ENCODE measurements at places on chromosomes 13 and 19. TPM values are rescaled to one million over a fixed set of nuclear protein-coding genes. Genes with fewer than 3 reads are reported as not detected.

DNA sequence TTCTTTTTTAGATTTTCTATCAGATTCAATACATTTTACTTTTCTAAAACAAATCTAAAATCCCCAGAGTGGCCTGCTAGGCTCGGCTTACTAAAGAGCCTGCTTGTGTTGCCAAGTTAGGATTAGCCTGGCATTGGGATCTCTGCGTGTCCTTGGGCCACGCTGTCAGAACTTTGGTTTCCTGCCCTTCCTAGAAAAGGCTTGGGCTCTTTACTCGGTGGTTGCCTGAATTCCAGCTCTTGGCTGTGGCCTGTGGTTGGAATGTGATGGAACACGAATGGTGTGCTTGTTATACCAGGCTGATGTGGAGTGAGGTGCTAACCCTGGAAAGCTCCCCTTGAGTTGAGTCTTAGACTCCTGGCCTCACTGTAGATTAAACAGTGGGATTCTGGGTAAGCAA is 8.5 kb downstream of the SPATA13 start:
- H3K4me1 ChIP-seq = peaks cover 22% of the 10 kb centered on the region
- no peak overlapping the region for H3K4me3 ChIP-seq
- DNase-seq = peak; percentile 50

GRCh38 chr19:19256072-19256969 is 16.8 kb downstream of the TM6SF2 start:
- H3K27me3 ChIP-seq = peaks cover 5% of the 10 kb centered on the region
- H3K4me3 ChIP-seq = no peak overlapping the region
- H3K4me1 ChIP-seq = peaks cover 28% of the 10 kb centered on the region
- peaks cover 27% of the 10 kb centered on the region for H3K36me3 ChIP-seq
- no peak overlapping the region for H3K27ac ChIP-seq

- no peaks in the 10 kb centered on the region for H3K36me3 ChIP-seq
- H3K4me1 ChIP-seq = no peaks in the 10 kb centered on the region
- no peak overlapping the region for H3K27ac ChIP-seq
- no peaks in the 10 kb centered on the region for H3K27me3 ChIP-seq
Observed at GRCh38 chr13:39577838-39578491, 25.0 kb downstream of the LHFPL6 start.

GRCh38 chr13:58994077-58994476 is 1169.7 kb downstream of the DIAPH3 start:
- no peak overlapping the region for H3K27ac ChIP-seq
- no peaks in the 10 kb centered on the region for H3K4me1 ChIP-seq
- H3K36me3 ChIP-seq = no peaks in the 10 kb centered on the region
- no peak for DNase-seq

- H3K4me3 ChIP-seq = no peak overlapping the region
- H3K27ac ChIP-seq = no peak overlapping the region
- peaks cover 5% of the 10 kb centered on the region for H3K36me3 ChIP-seq
- peaks cover 22% of the 10 kb centered on the region for H3K4me1 ChIP-seq
- no peaks in the 10 kb centered on the region for H3K27me3 ChIP-seq
Observed at GRCh38 chr19:10742476-10742875, 24.6 kb downstream of the DNM2 start.

DNA sequence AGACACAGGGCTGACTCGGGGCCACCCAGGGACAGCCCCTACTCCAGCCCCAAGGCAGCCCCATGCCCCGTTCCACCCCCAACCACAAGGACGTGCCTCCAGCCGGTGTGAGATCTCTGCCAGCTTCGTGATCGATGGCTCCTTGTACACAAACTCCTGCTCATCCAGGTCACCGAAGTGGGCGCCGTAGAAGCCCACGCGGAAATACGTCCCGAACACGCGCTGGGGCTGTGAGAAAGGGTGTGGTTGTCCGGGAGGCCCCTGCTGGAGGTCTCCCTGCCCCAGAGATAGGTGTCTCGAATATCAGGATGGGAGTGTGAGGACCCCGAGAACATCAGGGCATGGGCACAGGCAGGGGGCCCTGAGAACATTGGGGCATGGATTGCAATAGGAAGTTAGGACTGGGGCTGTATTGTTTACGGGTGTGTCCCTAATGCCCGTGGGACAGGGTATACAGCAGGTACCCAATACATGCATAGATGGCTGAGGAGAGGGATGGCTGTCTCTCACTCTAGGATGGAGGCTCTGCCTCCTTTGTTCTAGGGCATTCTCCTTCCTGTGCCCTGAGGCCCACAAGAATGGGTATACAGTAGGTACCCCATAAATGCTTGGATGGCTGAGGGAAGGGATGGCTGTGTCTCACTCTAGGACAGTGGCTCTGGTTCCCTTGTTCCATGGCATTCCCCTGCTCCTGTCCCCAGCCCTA is 5.3 kb upstream of the KANK2 start:
- H3K4me1 ChIP-seq = peaks cover 19% of the 10 kb centered on the region
- no peaks in the 10 kb centered on the region for H3K27me3 ChIP-seq
- H3K4me3 ChIP-seq = no peak overlapping the region
- peaks cover 28% of the 10 kb centered on the region for H3K36me3 ChIP-seq
- no peak for DNase-seq

GRCh38 chr13:100673376-100673712 is 1.3 kb downstream of the TMTC4 start:
- peak overlapping the region; percentile 61 for H3K27ac ChIP-seq
- H3K4me1 ChIP-seq = peaks cover 35% of the 10 kb centered on the region
- peaks cover 7% of the 10 kb centered on the region for H3K27me3 ChIP-seq

GRCh38 chr19:44974857-44975256 is 19.7 kb downstream of the CLPTM1 start:
- H3K27ac ChIP-seq = no peak overlapping the region
- no peaks in the 10 kb centered on the region for H3K4me1 ChIP-seq
- H3K36me3 ChIP-seq = peaks cover 83% of the 10 kb centered on the region

- DNase-seq = no peak
- peaks cover 24% of the 10 kb centered on the region for H3K4me1 ChIP-seq
- H3K27me3 ChIP-seq = no peaks in the 10 kb centered on the region
- no peak overlapping the region for H3K27ac ChIP-seq
- H3K4me3 ChIP-seq = no peak overlapping the region
Observed at GRCh38 chr13:30787738-30788525, 52.6 kb downstream of the ALOX5AP start.

GRCh38 chr19:54209058-54209810 is 8.6 kb downstream of the RPS9 start:
- no peak for DNase-seq
- H3K27ac ChIP-seq = peak overlapping the region; percentile 71
- H3K27me3 ChIP-seq = no peaks in the 10 kb centered on the region

GRCh38 chr13:32731576-32731975 is 145.3 kb downstream of the PDS5B start:
- H3K4me3 ChIP-seq = no peak overlapping the region
- no peaks in the 10 kb centered on the region for H3K36me3 ChIP-seq
- no peak for DNase-seq
- no peaks in the 10 kb centered on the region for H3K27me3 ChIP-seq

- H3K4me1 ChIP-seq = peaks cover 6% of the 10 kb centered on the region
- H3K36me3 ChIP-seq = peaks cover 48% of the 10 kb centered on the region
- H3K27ac ChIP-seq = no peak overlapping the region
- no peaks in the 10 kb centered on the region for H3K27me3 ChIP-seq
- no peak overlapping the region for H3K4me3 ChIP-seq
Observed at GRCh38 chr19:17145546-17146497, 69.3 kb upstream of the USE1 start.

DNA sequence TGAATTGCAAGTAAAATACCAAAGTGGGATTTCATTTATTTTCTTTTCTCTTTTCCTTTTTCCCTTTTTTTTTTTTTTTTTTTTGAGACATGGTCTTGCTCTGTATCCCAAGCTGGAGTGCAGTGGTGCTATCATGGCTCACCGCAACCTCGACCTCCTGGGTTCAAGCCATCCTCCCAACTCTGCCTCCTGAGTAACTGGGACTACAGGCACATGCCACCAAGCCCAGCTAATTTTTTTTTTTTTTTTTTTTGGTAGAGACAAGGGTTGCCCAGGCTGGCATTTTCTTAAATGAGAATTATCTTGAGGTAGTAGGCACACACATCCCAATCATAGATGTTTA is 68.5 kb upstream of the GPR183 start:
- peaks cover 14% of the 10 kb centered on the region for H3K36me3 ChIP-seq
- DNase-seq = no peak
- H3K27ac ChIP-seq = no peak overlapping the region
- H3K4me1 ChIP-seq = no peaks in the 10 kb centered on the region

- no peak for DNase-seq
- no peaks in the 10 kb centered on the region for H3K27me3 ChIP-seq
- no peak overlapping the region for H3K4me3 ChIP-seq
- no peaks in the 10 kb centered on the region for H3K4me1 ChIP-seq
- H3K27ac ChIP-seq = no peak overlapping the region
- no peaks in the 10 kb centered on the region for H3K36me3 ChIP-seq
Observed at GRCh38 chr13:71320452-71320851, 546.6 kb downstream of the DACH1 start.

GRCh38 chr19:4233282-4233853 is 4.0 kb downstream of the EBI3 start:
- peaks cover 10% of the 10 kb centered on the region for H3K4me1 ChIP-seq
- H3K27ac ChIP-seq = no peak overlapping the region
- H3K4me3 ChIP-seq = no peak overlapping the region
- DNase-seq = no peak
- H3K36me3 ChIP-seq = no peaks in the 10 kb centered on the region

DNA sequence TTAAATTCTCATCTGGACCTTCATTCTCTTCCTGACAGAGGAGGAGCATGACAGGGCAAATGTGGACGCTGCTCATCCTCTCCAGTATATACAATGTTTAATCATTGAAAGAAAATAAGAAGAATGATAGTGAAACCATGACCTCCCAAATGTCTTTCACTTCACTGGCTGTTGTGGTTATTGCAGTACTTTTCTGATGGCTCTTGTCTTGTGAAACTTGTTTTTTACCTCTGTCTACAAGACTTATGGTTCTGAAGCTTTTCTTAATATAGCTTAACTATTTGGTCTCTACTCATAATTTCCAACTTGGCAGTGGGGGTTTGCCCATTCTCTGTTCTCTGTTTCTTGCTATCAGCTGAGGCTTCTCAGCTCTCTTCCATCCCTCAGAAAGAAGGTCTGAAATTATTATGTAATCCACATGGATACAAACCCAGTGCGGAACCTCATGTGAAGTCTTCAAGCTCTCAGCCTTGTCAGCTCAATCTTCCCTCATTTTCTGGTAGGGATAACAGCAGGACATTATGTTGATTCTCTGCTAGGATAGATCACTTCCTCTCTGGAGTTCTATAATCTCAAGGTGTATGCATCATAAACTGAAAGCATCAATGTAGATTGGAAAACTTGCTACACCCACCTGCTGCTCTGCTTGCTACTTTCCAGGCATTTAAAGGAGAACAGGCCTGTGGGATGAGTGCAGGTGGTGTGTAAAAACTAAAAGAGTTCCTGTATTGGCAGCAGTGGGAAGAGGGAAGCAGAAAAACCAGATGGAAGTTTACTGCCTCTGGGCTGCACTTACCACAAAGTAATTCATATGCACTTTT is 250.3 kb upstream of the HTR2A start:
- no peak overlapping the region for H3K27ac ChIP-seq
- H3K27me3 ChIP-seq = no peaks in the 10 kb centered on the region

DNA sequence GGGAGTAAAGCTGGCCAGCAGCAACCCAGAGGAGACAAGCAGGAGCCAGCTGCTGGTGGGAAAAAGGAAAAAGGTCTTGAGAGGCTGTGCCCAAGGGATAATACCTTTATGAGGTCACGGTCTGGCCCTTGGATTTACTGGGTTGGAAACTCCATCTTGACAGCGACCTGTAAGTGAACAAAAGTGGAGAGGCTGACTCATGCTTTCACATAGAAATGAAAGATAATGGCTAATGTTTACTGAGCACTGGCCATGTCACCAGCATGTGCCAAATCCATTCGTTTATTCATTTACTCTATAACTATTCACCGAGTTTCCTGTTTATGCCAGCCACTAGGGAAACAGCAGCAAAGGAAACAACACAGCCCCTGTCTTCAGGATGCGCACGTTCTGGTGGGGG is 4.7 kb downstream of the VRK3 start:
- no peak overlapping the region for H3K27ac ChIP-seq
- no peak for DNase-seq
- no peaks in the 10 kb centered on the region for H3K27me3 ChIP-seq
- peaks cover 42% of the 10 kb centered on the region for H3K36me3 ChIP-seq
- H3K4me3 ChIP-seq = no peak overlapping the region

DNA sequence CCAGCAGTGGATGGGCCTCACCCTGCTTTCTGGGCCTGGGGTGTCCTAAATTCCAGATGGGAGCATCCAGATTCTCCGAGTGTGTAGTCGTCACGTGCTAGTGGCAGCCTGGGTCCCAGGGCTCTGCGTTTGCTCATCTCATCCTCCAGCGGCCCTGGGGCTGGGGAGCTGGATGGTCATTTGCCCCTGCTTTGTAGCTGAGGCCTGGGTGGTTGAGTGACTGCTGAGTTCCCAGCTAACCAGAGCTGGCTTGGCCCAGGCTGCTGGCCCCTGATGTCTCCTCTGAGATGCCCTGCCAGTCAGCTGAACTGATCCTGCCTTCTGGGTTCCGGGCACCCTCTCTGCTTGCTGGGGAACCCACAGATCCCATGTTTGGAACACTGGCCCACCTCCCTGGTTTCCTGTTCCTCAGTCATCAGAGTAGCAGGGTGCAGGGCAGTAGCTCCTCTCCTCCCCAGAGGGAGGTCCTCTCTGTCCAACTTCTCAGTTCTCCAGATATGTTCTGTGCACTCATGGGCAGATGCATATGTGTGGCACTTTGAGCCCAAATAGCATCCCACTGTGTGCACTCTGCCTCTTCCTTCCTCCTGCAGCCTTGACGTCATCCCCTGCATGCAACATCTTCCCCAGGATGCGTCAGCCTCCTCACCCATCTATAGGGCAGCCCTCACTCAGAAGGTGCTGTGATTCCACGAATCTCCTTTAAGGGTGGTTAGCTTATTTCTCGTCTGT is 22.4 kb upstream of the CRTC1 start:
- no peak overlapping the region for H3K27ac ChIP-seq
- no peak for DNase-seq
- H3K36me3 ChIP-seq = peaks cover 58% of the 10 kb centered on the region

DNA sequence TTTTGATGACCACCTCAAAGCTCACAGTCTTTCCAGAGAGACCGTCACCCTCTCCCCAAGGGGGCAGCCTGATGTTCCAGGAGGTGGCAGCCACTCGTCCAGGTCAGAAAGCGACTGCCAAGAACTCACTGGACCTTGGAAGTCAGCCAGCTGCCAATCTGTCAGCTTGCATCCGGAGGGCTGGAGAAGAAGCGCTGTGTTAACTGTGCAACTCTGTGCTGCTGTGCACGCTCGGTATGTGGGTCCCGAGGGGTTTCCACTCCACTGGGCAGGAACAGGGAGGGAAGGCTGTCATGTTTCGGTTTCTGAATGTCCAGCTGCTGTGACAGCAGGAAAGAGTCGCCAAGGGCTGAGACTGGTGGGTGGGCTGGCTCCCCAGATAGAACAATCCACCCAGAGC is 89.2 kb downstream of the CACNA1A start:
- H3K4me3 ChIP-seq = no peak overlapping the region
- H3K36me3 ChIP-seq = no peaks in the 10 kb centered on the region
- no peaks in the 10 kb centered on the region for H3K27me3 ChIP-seq
- peaks cover 6% of the 10 kb centered on the region for H3K4me1 ChIP-seq
- DNase-seq = no peak

The CACNA1A gene
- polyA plus RNA-seq = 116 TPM

The NALCN gene
- 20.8 TPM for polyA plus RNA-seq

The ZFP36 gene
- 20.7 TPM for polyA plus RNA-seq

The ACER1 gene
- 0.11 TPM for polyA plus RNA-seq
